ENCODE measurements at places on chromosomes 7 and 10.
A peak's percentile ranks its signal among the peaks of the same experiment; 100 is the strongest.

DNA sequence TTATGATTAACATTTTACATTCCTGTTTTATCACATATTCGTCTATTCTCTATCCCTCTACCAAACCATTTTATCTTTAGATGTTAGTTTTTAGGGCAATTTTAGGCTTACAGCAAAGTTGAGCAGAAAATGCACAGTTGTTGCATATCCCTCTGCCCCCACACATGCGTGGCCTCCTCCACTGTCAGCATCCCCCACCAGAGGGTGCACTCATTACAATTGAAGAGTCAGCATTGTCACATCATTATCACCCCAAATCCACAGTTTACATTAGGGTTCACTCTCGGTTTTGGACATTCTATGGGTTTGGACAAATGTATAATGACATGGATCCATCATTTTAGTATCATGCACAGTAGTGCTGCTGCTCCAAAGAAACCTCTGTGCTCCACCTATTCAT is 86.4 kb downstream of the WDR37 start:
- no peak for DNase-seq

GRCh38 chr7:106858618-106859532 is 6.2 kb upstream of the PIK3CG start:
- peak; percentile 64 for DNase-seq

DNA sequence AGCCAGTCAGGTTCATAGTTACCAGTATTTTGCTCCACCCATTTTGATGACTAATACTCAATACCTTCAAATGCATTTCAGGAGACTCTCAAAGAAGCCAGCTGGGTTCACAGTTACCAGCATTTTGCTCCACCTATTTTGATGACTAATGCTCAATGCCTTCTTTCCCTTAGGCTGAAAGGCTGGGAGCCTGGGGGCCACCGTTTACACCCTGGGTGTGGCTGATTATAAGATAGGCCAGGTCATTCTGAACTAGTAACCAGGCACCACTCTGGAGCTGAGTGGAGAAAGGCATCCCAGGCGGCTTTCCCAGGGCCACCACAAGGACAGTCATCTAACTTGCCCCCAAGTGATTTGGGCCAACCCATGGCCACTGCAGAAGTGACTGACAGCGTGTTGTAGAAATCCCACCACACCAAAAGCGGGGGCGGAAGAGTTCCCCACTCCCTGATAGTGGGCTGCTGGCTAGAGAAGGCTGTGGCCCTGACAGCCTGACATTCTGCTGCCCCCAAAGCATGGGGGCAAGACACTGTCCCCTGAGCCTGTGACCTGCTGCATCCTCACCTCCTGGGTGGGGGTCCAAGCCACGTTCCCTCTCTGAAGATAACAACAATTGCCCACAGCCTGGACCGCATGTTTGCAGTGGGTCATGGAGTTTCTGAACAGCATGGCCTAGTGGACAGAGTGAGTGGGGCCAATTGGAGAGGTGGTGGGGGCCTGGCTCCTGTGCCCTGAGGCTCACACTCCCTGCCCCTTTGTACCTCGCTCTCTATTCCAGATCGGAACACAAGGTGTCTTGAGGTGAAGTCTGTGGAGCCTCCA is 23.0 kb upstream of the ZNF488 start:
- DNase-seq, result no peak

GRCh38 chr10:71517298-71518169 is 120.8 kb downstream of the CDH23 start:
- no peak for DNase-seq

DNA sequence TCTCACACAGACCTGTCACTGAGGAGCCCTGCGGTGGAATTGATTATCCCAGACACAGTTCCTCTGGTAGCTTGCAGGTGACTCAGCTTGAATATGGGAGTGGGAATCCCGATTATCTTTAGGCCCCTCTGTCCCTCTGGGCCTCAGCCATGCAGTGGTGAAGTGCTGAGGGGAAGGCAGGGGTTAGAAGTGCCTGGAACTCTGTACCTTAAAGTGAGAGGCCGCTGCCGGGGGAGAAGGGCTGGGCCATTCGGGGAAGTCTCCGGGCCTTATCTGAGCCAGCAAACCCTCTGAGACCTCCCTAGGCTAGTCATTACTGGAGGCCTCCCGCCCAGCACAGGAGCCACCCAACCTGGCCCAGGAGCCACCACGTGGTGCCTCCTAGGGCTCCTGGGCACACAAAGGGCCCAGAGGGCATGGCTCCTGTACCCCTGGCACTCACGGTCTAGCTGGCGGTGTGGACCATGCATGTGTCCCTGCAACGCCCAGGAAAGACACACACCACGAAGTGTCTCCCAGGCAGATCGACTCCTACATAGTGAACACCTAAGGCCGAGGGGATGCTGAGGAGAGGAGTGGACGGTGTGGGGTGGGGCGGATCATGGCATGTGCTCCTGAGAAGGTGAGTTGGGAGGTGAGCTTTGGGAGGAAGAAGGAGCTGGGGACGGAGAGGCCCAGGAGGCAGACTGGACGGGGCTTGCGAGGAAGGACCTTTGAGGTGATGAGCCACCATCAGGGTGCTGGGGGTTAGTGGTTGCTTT is 56.2 kb downstream of the HK1 start:
- no peak for DNase-seq

GRCh38 chr10:15715619-15716227 is 4.0 kb downstream of the ITGA8 start:
- DNase-seq, result no peak

DNA sequence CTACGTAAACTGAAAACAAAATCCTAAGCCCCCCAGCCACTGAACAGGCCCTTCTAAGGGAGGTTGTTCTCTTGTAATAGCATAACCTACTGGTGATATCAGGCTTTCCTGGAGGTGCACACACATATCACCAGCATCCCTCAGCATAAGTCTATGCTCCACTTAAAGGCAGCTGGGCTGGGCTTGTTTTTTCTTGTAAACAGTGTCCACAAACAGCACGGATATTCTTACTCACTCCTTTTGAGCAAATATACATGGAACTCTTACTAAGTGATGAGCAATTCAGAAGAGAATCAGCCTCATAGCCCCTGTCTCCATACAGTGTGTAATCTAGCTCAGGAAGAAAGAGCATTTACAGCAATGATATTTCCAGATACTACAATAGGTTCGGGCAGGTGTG is 2.4 kb downstream of the LRIT1 start:
- DNase-seq, result no peak

GRCh38 chr10:2914741-2915140 is 152.6 kb upstream of the PFKP start:
- DNase-seq, result no peak

DNA sequence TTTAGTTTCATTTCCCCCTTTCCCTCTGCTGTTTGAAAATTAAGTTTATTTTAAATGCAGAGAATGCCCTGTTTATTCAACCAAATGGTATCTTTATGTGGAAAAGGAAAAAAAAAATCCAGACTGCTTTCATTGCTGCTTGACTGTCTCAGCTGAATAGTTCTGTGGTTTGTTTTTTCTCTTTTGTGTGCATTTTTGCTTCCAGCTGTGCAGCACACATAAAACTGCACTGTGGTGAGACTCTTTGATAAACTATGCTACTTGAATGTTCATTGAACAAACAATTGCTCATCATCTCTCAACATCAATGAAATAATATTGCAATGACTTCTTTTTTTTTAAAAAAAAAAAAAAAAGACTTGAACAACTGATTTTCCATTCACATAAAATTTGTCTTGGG is 78.6 kb upstream of the GLI3 start:
- DNase-seq, result no peak

- DNase-seq, result peak; percentile 1
These were observed 159.3 kb upstream of the CNTNAP2 start for GRCh38 chr7:145957160-145957890.

DNA sequence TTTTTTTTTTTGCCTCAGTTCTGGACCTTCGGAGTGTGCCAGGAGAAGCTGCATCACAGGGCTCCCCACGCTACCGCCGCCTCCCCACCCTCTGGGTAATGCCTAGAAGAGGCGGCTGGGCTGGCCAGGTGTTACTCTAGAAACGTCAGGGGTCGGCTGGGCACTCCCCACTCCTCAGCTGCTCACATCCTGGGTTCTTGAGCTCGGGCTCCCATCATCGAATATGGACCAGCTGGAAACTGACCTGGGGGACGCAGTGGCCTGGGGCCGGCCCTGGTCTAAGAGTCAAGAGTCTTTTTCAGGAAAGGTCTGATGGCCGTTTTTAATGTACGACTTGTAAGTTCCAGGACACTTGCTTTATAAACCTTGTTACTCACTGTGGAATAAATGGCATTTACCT is 326.5 kb downstream of the WDR37 start:
- DNase-seq, result no peak

DNA sequence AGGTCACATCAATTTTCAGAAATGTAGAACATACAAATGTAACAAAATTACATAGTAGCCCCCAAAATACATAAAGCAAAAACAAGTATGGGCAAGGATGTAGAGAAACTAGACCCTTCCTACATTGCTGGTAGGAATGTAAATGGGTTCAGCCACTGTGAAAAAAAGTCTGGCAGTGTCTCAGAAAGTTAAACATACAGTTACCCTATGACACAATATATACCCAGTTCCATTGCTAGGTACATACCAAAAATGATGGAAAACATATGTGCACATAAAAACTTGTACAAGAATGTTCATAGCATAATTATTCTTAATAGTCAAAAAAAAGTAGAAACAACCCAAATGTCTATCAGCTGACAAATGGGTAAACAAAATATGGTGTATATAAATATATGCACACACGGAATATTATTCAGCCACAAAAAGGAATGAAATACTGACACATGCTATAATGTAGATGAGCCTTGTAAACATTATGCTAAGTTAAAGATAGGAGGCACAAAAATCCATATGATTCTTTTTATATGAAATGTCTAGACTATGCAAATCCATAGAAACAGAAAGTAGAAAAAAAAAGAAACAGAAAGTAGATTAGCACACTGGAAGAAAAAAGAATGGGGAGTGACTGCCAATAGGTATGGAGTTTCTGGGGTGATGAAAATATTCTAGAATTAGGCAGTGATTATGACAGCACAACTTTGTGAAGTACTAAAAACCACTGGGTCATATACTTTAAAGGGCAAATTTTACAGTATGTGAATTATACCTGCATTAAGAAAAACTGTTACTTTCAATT is 13.5 kb downstream of the HERPUD2 start:
- no peak for DNase-seq

DNA sequence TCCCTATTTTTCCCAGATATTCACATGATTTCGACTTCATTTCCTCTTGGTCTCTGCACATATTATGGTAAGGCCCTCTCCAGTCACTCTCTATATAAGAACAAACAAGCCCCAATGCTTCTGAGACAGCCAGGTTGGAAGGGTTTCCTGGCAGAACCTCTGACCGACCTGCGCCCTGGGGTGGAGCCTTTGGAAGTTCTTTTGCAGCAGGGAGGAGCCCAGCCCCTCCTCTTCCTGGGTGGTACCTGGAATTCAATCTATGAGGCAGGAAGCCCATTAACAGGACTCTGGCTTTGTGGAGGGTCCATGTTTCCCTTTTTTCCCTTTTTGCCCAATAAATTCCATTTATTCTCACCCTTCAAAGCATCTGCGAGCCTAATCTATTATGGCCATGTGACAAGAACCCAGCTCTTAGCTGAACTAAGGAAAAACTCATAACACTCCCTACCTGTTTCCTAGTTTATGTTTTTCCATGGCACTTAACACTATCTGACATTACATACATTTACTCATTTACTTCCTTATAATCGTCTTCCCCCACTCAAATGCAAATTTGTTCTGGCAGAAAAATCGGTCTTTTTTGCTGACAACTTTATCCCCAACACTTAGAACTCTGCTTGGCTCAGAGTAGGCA is 92.5 kb upstream of the FRMD4A start:
- no peak for DNase-seq

DNA sequence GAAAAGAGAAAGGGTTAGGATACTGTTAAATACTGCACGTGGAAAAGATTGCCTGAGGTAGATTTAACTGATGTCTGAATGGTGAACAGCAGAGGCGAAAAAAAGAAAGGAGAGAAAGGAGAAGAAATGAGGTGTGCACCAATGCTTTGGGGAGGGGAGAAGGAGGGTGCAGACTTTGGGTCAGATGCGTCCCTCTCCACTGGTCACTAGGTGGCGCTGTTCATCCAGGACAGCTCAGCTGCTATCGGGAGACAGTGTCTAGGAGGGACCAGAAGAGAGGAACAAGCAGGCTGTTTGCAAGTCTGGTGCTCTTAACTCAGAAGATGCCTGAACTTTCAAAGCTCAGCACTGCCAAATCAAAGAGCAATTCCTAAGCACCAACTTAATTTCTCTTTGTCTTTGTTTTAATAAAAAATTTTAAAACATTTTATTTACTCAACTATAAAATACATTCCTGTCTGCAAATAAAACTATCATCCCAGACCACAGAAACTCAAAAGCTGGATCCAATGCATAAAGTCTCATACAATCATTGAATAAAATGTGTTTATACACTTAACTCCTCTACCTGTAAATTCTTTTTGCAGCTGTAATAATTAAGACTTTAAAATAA is 83.9 kb upstream of the PDLIM1 start:
- peak; percentile 90 for DNase-seq

- no peak for DNase-seq
These were observed 292.6 kb downstream of the PARD3 start for GRCh38 chr10:34522546-34522945.

DNA sequence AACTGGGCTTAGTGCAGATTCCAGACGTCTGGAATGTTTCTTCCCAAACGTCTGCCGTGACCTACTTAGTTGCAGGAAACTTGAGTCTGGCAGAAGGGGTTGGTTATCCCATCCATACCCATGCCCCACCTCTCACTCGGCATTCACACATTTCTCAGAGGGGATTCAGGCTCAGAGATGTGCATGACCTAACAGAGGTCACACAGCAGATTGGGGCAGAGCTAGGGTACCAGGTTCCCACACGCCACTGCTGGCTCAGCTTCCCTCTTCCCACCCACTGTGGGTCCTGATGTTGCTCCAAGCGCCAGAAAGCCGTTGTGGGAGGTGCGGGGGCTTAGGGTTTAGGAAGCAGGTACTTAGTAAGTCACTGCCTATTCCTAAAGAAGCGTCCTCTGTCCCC is 3.0 kb downstream of the UCMA start:
- DNase-seq, result no peak

DNA sequence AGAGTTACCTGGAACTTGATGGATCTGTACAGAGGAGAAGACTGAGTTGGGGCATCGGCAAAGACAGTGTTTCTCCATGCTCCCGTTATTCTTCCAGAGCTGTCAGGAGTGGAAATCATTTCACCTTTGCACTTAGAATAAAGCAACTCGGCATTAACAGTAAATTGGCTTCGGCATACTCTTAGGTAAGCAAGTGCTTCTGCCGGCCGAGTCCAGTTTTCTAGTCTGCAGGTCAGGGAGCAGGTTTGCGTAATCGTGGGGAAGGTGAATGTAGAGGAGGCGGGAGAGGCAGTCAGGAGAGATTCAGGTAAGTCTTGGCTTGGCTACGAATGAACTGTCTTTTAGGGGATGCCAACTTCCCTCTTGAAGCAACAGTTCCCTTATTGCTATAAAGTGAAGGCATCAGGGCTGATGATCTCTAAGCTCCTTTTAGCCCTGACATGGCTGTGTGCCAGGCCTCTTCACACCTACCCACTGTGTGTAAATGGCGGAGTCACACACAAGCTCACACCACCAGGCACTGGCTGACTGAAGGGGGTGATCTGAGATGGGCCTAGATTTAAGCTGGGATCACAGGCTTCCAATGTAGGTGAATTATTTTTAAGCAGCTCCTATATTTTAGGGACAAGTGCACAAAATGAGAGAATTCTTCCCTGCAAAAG is 127.1 kb downstream of the GATA3 start:
- DNase-seq, result no peak
